ENCODE measurements at places on chromosomes 5 and 9.
A peak's percentile ranks its signal among the peaks of the same experiment; 100 is the strongest.

GRCh38 chr5:78591972-78592700, 56.4 kb downstream of the LHFPL2 start:
- DNase-seq: no peak

GRCh38 chr5:142053426-142054151, 40.8 kb upstream of the GNPDA1 start:
- no peak for DNase-seq

- DNase-seq: no peak
Measured at GRCh38 chr9:129751841-129752801, 721 bp downstream of the PTGES start.

DNA sequence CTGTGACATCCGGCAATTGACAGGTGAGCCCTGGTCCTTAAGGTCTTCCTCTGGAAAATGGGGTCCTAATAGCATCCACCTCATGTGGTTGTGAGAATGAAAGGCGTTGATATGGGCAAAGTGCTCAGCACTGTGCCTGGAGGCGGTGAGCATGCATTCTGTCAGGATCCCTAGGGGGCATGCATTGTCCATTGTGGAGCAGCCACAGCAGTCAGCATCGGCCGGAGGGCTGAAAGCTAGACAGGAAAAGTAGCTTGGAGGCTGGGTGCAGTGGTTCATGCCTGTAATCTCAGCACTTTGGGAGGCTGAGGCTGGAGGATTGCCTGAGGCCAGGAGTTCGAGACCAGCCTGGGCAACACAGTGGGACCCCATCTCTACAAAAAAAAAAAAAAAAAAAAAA, 122.2 kb downstream of the LHX2 start:
- DNase-seq: peak; percentile 75

GRCh38 chr9:136537896-136538598, 7.8 kb downstream of the NOTCH1 start:
- no peak for DNase-seq

GRCh38 chr5:142922223-142922952, 152.2 kb downstream of the ARHGAP26 start:
- DNase-seq: peak; percentile 8

DNA sequence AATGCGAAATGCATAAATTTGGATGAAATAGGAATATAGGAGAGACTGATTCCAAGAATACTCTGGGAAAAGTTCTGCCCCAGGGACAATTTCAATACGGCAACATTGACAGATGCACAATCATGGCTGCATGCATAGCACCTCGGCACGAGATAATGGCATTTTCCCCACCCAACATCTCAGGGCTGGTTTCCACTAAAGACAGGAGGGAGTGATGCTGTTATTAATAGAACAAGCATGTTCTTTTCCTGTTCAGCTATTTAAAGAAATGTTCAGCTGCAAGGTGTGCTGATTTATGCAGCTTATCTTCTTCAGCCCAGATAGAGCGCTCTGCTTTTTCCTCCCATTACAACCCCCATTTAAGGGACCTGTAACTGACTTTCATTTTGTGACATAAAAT, 740.2 kb downstream of the TLR4 start:
- DNase-seq: no peak

DNA sequence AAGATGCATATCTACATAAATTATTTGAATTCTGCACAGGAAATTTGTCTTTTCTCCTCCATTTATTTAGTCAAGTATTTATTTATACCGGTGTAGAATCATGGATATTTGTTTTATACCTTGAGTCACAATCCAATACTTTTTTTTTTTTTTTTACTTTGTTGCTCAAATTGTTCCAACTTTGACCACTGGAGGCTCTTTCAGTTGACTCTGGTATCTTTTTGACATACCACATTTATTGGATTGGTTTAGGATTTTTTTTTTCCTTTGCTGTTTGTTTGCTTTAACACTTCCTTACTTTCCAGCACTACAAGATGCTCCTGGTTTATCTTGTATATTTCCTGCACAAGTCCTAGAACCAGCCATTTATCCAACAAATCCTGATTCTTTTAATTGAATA, 543.1 kb upstream of the RIOK2 start:
- no peak for DNase-seq

DNA sequence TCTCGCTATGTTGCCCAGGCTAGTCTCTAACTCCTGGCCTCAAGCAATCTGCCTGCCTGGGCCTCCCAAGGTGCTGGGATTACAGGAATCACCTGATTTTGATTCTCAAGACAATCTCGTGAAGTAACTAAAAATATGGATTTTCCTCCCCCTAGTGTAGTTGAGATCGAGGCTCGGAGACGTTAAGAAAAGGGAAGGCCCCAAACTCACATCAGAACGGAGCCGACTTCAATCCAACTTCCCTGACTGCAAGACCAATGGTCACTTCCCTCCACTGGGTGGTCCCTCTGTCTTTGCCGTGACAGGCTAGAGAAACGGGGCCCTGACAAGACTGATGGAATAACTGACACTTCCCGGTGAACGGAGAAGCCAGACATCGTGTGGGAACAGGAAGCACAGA, 28.3 kb downstream of the BARHL1 start:
- no peak for DNase-seq

DNA sequence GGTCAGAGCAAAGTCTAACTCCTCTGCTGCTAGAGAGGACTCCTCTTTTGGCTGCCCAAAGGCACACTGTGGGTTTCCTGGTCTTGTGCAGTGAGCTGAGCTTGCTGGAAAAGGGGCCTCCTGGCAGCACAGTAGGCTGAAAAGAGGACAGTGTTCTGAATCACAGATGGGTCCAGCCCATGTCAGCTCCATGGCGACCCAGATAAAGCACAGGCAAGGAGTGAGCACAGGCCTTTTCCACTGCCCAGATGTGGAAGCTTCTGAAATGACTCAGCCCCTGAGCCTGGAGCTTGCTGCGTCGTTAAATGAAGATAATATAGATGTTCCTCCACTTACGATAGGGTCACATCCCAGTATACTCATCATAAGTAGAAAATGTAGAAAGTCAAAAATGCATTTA, 8.1 kb downstream of the CCDC180 start:
- peak; percentile 37 for DNase-seq

GRCh38 chr5:160679567-160680309, 172.3 kb downstream of the ATP10B start:
- DNase-seq: no peak

DNA sequence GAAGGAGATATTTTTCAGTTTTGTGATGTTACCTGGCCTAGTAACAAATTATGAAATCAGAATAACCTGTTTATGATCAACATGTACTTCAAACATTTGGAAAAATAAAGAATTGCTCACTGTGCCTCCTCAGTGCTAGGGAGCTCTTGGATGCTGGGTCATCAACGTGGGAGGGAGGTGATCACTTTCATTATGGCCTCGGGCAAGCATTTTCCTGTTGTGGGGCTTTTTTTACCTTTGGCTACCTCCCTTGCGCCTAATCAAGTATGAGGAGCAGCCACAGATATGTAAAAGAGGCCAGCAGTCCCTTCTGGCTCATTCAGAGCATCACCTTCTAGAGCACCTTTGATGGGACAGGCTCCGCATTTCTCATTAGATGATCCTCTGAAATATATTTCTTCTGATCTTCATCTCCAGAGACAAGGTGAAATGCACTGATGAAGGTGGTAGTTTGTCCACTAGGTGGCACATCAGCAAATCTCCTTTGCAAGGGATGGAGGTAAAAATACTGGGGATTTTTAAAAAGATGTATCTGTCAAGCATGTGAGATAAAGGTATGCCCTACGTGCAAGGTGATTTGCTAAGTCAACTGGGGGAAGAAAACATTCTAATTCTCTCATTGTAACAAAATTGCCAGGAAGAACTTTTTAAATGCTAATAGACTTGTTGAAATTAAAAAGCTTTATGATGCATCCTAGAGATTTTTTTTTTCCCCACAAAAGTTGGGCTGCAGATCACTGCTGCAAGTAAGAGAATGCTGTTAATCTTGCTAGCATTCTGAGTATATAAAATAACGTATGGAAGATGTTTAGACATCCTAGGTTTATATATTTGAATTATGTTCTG, 218.2 kb downstream of the MAST4 start:
- peak; percentile 46 for DNase-seq

DNA sequence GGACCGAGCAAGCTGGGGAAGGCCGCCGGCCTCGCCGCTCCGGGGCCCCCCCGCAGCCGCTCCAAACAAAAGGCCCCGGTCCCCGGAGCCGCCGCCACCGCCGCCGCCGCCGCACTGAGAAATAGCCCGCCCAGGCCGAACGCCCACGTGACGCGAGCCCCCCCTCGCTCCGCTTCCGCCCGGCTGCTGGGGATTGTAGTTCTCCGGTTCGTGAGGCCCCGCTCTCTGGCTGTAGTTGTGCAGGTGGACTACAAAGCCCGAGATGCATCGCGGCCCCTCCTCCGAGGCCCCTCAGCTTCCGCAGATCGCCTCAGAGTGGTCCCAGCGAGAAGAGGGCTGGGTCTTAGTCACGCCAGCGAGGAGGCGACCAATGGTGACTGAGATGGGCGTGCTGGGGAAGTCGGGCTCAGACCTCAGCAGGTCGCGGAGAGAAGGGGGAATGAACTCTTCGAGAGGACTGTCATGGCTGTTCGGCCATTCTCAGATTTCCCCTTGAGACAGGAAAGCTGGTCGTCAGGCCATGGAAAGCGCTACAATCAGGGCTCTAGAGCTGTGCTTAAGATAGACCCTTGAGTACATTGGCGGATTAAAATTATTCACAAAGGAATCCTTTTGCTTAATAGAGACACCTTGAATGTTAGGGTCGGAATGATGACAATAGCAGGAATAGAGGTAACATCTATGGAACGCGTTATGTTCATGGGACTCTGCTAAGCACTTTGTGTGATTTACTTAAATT, 489 bp upstream of the PANK3 start:
- DNase-seq: peak; percentile 95

DNA sequence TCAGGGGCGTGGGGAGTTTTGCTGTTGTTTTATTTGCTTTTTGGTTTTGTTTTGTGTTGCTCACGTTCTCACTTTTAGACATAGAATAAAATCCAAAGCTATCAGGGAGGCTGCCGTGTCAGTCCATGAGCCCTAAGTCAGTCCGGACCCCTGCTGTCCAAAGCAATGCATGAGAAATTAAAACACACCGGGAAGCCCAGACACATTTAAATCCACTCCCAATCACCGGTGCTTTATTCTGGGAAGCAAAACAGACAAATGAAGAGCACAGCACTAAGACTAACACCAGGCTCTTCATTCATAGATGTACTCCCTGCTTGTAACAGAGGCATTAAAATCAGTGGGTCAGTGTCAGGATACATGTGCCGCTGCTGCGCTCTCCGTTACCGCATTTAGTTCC, 180.9 kb downstream of the IRX2 start:
- no peak for DNase-seq

GRCh38 chr9:84207491-84207951, 133.0 kb downstream of the SLC28A3 start:
- no peak for DNase-seq

GRCh38 chr9:121652021-121652837, 795 bp downstream of the DAB2IP start:
- no peak for DNase-seq

- no peak for DNase-seq
Measured at GRCh38 chr5:39093352-39093751, 19.2 kb upstream of the RICTOR start.

GRCh38 chr9:105187781-105188180, 56.7 kb upstream of the SLC44A1 start:
- no peak for DNase-seq

DNA sequence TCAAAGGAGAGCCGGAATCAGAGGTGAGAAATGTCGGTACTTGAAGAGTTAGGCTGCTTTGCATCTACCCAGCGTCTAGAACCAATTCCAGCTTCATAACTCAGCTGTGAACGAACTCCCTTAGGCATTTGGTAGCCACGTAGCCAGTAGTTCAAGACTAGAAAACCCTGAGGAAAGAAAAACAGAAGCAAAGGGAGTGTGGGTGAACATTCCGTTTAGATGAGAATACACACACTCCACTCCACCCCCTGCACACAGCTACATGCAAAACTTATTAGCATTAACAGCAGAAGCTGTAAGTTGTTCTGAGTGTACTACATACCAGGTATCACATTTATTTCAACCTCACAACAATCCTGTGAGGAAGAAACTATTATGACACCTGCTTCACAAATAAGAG, 78.3 kb downstream of the SMIM23 start:
- DNase-seq: no peak

DNA sequence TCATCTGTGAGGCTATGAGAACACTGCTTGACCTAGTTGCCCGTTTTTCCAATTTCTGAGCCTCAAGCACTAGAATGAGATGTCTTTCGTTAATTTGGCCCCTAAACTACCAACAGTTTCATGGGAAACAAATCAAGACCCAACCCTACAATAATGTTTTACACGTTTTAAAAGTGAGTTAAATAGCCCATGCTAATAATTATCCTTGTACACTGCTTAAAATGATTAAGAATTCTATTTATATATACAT, 2.3 kb upstream of the NR3C1 start:
- DNase-seq: no peak

- no peak for DNase-seq
Measured at GRCh38 chr5:149383399-149383798, 4.3 kb upstream of the IL17B start.

DNA sequence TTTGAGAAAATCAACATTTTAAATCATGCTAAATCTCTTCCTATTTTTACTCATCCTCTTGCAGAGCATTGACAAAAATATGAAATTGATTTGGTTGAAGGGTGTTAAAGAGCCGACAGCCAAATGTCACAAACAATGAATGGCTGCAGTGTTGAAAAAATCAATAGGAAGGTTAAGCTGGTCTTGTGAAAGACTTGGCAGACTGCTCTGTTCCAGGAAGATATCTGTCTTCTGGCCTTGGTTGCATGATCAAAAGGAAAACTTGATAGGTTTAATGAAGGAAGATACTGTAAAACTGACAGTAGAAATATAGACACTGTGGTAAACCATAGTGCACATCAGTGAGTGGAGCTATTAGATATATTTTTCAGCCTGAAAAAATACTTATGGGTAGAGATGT, 103.6 kb downstream of the PBX3 start:
- no peak for DNase-seq

DNA sequence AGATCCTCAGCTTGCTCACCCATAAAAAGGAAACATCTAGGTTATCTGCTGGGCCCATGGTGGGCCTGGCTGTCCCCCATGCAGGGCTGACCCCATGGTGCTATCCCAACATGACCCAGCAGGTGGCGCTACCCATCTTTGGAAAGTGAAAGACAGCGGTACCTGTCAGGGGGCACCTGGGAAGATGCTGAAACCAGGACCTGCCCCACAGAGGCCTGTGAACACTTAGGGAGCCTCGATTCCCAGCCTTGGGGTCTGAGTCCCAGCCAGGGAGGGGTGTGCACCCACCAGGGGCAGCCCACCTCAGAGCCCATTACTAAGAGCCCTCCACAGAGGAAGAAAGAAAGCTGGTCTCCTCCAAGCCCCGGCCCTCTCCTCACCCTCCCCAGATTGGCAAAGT, 46.6 kb upstream of the IPPK start:
- peak; percentile 82 for DNase-seq

- no peak for DNase-seq
Measured at GRCh38 chr9:523444-523843, 308.8 kb downstream of the DOCK8 start.
